ENCODE measurements at places on chromosomes 6 and 20.

- DNase-seq, result no peak
Measured at GRCh38 chr6:100730001-100730980, 150.8 kb downstream of the ASCC3 start.

DNA sequence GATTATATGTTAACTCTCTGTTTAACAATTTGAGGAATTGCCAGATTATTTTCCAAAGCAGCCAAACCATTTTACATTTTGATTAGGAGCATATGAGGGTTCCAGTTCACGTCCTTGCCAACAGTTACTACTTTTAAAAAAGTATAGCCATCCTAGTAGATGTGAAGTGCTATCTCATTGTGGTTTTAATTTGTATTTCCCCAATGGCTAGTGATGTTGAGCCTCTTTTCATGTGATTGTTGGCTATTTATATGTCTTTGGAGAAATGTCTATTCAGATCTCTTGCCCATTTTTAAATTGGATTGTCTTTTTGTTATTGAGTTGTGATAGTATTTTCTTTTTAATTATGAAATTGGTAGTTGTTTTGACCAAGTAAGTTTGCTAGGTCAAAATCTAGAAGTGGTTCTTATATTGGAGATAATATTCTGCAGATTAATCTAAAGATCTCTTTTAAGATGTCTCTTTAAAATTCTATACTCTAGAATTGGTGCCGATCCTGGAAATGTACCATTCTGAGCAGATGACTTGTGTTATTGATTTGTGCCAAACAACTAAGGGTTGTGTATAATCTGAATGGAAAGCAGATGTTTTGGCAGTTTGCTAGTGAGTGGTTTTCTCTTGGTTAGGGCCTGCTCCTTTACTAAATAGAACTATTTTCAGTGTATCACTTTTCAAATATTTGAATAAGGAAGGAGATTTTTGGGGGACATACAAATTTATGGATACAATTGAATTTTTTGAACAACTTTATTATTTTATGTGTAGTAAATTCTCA lies 99.5 kb downstream of the CDKAL1 start:
- no peak for DNase-seq

DNA sequence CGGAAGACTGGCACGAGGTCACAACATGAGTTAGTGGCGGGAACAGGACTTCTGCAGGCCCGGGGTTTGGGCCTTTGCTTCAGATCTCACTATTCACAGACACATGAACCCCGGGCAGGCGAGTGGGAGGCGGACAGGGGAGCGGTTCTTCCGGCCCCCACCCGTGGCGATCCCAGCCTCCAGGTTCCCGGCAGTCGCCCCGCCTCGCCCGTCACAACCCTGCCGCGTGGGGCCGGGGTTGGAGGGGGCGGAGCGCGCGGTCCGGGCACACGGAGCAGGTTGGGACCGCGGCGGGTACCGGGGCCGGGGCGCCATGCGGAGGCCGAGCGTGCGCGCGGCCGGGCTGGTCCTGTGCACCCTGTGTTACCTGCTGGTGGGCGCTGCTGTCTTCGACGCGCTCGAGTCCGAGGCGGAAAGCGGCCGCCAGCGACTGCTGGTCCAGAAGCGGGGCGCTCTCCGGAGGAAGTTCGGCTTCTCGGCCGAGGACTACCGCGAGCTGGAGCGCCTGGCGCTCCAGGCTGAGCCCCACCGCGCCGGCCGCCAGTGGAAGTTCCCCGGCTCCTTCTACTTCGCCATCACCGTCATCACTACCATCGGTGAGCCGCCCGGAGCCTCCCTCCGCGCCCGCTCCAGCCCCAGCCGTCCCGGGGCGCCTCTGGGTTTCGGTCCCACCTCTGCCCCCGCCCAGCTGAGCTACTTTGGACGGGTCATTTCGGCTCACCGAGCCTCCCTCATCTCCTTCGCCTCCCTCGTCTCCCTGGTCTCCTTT lies at the start of gene KCNK15:
TSS of gene KCNK15 (plus strand) at position 268 of the 769 bp plus-strand sequence. CDS start at position 314, 46 bp downstream.
- peak; percentile 26 for DNase-seq

DNA sequence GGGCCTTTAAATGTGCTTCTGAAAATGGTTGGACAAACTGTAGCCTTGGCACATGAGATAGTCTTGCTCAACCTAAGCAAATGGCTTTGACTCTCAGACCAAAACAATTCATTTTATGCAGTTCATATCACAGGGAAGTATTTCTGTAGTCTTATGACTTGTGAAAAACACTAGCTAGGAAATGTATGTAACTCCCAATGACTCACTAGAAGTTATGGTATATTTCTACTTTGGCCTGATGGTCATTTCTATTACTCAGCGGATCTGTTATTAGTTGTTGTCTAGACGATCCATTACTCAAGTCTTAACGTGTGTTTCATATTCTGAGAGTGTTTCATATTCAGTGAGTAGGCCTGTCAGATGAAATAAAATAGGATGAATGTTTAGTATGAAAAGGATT lies 1333.5 kb downstream of the KHDRBS2 start:
- no peak for DNase-seq

GRCh38 chr6:137692806-137693205 lies 174.3 kb upstream of the TNFAIP3 start:
- DNase-seq, result peak; percentile 39

DNA sequence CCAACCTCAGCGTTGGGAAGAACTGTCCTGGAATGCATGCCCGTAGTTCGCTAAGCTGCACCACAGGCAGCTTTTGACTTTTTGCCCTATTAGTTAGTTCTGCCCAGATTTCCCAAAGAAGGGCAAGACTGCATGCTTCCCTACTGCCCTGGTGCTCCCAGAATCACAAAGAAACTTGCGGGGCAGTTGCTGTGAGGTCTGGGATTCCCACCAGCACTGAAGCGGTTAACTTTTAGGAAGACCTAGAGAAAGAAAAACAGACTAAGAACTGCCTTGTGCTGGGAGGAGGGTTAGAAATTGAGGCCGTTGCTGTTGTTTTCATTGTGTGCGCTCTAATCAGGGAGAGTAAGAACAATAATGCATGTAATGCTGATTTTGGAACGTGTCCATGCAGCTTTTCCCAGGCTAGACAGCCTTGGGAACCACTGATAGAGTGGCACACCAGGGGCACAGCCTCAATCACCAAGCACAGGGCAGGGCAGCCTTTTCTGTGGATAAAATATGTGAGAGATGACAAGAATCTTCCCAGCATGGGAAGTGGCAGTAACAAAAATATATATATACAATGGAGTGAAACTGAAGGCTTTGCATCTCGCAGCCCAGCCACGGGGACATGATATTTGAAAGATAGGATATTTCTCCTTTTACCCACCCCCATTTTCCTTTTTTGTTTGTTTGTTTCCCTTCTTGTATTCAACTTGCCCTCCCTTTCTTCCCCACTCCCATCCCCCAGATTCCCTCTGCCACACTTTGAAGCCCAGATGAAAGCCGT lies 137.7 kb upstream of the HEY2 start:
- DNase-seq, result peak; percentile 20

- DNase-seq, result no peak
Measured at GRCh38 chr20:3788685-3789155, 2.2 kb upstream of the CENPB start.

DNA sequence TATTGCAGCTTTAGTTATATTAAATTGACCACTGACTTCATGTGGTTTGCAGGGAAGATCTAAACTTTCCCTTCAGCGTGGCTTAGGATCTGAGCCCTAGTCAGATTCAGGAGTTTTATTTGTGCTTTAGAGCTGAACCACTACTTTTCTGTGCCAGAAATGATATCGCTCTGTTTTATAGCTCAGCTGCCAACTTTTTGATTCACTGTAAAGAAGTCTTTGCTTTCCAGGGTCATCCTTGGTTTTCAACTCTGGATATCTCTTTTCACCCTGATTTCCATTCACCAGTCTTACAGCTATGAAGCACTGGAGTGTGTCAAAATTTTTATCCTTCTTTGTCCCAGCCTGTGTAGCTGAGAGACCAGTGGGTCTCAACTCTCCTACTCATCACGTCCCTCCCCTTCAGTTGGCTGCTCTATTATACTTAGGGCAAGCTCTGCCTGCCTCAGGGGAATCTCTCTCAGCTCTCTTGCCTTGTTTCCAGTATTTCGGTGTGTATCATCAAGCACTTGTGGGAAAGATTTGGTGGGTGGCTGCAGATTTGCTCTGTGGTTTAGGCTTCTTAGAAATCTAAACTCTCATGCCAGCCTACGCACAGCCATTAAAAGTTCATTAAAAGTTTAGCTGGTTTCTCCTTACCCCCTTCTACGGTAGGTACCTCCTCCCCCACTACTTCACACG lies 425.5 kb downstream of the TENT5A start:
- no peak for DNase-seq

DNA sequence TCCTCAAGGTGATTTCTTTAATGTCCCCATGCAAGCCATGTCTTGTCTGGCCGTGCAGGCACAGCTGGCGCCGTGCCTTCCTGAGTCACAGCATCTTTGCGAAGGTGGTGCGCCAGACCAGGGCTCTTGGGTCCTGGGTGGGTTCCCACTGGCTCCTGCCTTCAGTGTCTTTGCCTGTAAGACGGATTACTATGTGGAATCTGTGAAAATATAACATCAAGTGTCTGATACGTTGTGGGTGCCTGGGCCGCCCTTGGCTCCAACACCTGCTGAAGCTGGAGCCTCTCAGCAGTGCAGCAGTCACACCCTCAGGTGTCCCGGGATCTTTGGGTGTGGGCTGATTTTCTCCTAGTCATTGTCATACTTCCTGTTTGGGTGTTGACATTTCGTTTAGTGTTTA lies 3.2 kb downstream of the OSBPL2 start:
- no peak for DNase-seq

DNA sequence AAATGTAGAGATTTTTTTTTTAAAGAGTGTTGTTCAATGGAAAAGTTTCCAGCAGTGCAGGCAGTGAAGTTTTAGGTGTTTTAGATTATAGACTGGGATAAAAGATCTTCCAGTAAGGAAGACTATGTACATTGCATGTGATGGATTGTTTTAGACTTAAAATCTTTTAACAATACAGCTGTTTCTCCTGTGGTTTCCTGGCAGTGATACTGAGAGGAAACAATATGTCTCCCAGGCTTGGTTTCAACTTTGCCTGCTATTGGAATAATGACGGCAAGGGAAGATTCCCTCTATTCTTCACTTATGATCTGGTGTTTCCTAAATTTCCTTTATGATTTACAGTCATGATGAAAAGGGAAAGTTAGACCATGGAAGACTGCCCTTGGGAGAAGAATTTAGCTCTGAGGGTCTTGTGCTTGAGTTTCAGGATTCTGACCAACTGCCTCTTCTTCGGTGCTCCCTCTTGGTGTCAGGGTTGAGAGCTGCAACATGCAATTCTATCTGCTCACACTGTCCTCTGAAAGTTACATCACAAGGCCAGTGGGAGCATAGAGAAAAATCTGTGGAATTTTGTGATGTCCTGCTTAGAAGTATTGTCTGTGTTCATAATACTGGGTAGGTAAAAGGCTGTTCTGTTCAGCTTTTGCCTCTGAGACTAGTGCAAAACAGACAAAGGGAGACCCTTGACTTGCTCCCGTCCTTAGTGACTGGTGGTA lies 262.8 kb upstream of the MAN1A1 start:
- no peak for DNase-seq

DNA sequence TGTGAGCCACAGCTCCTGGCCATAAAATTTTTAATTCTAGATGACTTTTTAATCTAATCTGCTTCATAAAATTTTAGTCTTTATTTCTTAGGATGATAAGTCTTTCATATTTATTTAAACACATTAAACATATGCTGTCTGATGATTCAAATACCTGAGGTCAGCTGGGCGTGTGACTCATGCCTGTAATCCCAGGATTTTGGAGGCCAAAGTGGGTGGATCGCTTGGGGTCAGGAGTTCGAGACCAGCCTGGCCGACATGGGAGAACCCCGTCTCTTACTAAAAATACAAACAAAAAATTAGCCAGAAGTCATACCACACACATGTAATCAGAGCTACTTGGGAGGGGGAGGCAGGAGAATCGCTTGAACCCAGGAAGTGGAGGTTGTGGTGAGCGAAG lies 53.1 kb downstream of the RBM24 start:
- peak; percentile 67 for DNase-seq

DNA sequence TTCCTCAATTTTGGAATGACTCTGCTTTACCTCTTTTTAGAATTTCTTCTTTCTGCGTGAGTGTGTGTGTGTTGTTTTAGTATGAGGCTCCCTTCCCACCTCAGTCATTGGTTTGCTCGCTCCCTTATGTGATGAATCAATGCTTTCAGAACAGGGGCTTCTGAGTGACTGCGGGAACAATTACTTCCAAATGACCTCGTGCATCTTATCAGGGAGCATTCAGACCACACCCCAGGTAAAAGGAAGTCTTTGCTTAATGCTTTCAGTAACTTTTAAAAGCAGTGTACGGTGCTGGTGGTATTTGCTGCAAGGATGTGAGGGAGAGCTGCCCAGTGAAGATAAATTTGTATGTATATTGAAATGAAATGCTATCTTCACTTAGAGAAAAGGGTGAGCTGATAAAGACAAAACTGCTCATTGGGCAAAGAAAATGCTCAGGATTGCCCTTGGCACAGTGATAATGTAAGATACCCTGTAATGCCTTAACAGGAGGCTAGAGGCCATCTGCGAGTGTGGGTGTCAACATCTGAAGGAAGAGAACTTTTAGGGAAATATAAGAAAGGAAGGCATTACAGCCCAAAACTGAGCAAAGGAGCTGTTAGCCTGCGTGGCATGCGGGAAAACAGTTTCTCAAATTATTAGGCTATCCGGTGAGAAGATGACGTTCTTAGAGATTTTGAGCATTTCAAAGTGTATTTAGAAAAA lies at the start of gene MLIP:
TSS of gene MLIP (plus strand) at position 103 of the 705 bp plus-strand sequence. CDS start at position 140, 37 bp downstream.
- DNase-seq, result no peak

- no peak for DNase-seq
Measured at GRCh38 chr6:81263531-81264168, 488.8 kb downstream of the TENT5A start.

GRCh38 chr6:34618430-34619182 lies 62.5 kb upstream of the SPDEF start:
- no peak for DNase-seq

DNA sequence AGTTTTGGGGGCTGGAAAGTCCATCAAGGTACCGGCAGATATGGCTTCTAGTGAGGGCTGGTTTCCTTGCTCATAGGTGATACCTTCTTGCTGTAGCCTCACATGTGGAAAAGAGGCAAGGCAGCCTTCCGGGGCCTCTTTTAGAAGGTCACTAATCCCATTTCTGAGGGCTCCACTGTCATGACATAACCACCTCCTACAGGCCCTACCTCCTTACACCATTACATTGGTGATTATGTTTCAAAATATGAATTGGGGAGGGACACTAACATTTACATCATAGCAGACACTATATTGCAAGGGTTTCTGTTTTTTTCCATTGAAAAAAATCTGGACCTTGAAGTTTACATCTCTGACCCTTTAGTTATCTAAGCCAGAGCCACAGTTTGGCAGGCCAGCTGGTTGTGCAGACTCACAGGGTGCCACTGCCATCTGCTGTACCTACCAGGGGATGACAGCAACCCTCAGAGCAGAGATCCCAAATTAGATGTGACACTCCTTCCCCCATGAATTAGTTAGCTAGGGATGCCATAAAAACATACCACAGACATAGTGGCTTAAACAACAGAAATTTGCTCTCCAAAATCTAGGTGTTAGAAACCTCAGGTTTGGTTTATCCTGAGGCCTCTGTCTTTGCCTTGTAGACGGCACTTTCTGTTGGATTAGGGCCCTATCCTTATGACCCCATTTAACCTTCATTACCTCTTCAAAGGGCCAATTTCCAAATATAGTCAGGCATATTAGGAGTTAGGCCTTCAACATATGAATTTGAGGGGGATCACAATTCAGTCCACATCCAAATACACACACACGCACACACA lies 166.4 kb upstream of the RNF217 start:
- peak; percentile 50 for DNase-seq

GRCh38 chr6:85824329-85824728 lies 181.6 kb upstream of the SYNCRIP start:
- no peak for DNase-seq
